ENCODE measurements at places on chromosomes 5 and 9.
A peak's percentile ranks its signal among the peaks of the same experiment; 100 is the strongest.

DNA sequence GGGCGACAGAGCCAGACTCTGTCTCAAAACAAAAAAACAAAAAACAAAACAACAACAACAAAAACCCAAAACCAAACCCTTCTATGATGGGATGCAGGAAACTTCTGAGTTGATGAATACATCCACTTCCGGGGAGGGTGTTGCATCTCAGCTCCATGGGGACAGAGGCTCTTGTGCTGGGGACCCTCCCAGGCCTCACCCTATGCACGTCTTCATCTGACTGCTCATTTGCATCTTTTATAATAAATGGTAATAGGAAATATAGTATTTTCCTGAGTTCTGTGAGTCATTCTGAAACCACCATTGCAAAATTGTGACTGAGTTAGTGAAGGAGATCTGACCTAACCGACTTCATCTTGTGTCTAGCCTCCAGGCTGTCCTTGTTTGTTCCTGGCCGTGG, 109.5 kb upstream of the SLC28A3 start:
- DNase-seq, result no peak

- DNase-seq, result no peak
These were observed 344.2 kb downstream of the TMEM161B start for GRCh38 chr5:87924436-87924835.

DNA sequence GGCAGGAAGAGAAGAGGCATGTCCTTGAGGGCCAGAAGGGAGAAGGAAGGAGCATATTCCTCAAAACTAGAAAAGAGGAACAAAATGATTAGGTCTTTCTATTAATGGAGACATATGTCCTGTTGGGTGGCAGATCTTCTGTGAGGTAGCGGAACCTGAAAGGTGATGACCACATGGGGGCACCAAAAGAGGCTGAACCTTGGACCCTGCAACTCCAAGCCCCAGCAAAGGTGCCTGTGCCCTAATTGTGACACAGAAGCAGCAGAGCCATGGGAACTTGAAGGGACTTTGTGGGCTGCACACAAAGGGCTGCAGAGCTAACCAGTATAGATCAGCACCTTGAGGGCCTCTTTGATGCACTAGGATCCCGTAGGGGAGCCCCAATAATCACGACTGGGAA, 158.0 kb downstream of the BAAT start:
- no peak for DNase-seq

GRCh38 chr5:128014578-128014977, 69.0 kb upstream of the SLC12A2 start:
- DNase-seq, result no peak

GRCh38 chr5:106417163-106417562, 1253.6 kb downstream of the EFNA5 start:
- DNase-seq, result no peak

- no peak for DNase-seq
These were observed 2.9 kb upstream of the NPDC1 start for GRCh38 chr9:137048655-137049543.

GRCh38 chr9:3873818-3874217, 348.0 kb upstream of the RFX3 start:
- DNase-seq, result no peak

DNA sequence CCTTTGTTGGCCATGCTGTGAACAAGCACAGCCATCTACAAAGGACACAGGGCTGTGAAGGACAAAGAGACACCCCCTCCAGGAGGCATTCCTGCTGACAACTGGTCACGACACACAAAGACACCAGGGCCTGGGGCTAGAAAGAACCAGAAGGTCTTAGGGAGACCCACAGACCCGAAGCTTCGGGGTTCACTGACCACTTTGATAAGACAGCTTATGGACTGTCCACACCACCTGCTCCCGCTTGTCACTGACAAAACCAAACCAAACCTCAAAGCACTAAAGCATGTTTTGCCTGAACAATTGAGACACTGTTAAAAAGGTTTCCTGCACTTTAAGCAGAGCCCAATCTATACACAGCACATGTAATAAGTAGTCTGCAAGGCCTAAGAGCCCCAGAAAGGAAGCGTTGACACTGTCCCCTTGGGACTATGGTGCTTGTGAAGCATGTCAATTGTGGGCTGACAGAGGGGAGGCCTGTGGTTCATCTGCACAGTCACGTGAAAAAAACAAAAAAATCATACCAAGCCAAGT, 185.0 kb downstream of the GAPVD1 start:
- DNase-seq, result peak; percentile 52

GRCh38 chr5:156800929-156801328, 49.2 kb upstream of the PPP1R2B start:
- no peak for DNase-seq

DNA sequence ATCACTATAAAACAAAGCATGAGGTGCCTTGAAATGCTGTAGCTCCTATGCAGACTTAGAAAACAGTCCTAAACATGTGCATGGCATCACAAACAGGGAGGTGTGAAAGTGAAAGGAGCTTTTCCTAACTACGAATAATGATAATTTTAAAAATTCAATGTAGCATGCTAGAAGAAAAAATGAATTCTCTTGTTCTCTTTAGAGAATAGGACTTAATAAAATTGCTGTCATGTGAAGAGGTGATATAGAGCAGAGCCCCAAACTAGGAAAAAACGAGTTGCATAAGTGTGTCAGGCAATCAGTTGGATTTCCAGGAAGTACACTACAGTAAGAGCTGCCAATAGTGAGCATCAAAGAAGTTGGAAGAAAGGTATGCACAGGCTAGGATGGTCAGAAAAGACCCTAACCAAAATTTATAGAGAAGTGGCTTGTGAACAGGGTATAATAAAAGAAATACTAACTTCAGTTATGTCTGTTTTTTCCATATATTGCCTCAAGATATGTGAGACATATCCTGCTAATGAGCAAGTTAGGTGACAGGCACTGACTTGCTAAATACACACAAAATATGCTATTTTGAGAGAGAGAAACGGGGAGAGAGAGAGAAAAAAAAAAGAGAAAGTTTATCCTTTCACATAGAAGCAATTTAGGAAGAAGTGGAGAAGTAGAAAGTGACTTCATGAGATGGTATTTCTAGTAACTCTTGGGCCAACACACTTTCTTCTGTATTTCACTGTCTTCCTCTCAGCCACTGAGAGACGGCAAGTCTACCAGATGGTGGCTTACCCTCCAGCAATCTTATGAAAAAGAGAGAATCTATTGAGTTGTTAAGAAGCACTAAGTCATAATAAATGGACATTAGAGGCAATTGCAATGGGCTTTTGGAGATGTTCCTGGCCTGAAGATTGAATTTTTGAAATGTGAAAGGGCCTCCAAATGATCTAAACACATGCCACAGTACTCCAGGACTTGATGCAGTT, 18.0 kb downstream of the ITGA2 start:
- DNase-seq, result no peak

DNA sequence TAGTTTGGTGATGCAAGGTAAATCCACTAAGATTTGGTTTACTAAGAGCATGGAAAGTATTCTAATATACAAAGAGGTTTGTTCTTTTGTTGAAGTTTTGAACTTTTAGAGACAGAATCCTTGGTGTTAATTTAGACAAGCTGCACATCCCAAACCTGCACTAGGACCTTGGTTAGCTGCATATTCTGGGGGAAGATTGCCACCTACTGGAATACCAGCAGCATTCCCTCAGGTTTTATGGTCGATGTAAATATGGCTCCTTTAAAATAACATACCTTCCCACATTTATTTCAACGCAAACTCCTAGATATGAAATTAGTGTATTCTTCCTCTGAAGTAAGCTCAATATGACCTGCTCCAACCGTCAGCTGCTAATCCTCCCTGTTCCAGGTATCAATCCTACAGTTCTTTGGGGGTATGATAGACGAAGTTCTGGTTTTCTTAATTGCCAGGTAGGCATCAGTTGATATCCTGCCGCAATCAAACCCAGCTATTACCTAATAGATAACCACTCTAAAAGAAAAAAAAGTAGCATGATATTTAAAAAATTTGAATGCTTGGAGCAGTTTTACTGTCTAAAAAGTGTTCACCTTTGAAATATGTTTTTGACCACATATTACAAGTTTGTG, 624.1 kb downstream of the ISL1 start:
- DNase-seq, result no peak

GRCh38 chr5:122978068-122978467, 58.5 kb downstream of the PPIC start:
- no peak for DNase-seq

DNA sequence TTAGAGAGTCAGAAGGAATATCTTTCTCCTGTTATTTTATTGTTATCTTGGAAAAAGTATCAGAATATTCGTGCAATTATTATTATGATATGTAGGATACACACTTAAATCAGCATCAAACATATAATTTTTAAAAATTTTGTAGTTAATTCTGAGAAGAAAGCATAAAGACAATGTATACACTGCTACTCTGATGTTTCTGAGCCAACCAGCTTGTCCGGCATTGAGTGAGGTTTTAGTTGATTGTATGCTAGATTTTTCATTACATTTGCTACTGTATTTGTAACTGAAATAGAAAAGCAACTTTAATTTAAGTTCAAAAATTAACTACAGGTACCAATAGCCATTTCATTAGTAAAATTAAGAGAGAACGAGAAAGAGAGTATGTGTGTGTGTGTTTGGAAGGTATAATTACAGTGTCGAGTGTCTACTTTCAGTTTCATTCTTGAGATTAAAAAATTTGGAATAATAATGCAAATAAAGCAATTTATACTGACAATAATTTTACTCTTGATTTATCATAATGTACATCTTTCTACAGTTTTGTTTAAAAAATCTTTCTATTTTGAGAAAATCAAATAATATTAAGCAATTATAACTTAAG, 160.4 kb upstream of the CDH12 start:
- no peak for DNase-seq

GRCh38 chr9:21927752-21928151, 66.4 kb downstream of the CDKN2A start:
- no peak for DNase-seq

GRCh38 chr9:128250839-128251731, 24.7 kb downstream of the GOLGA2 start:
- no peak for DNase-seq

DNA sequence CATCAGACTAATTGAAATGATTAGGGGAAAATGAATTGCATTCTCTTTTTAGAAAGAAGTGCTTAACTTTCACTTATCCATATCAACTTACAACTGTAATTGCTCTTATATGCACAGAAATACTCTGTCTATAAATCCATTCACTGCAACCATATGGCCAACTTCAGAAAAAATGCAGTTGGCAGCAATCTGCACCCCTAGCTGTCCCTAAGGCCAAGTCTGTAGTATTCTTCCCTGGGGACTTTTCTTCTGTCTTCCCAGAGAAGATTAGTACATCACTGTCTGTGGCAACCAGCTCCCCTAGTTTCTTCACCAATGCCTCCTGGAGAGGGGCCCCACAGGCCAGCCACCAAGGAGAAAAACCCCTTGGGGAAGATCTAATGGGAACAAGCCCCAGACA, 45.4 kb downstream of the ABCA1 start:
- no peak for DNase-seq

DNA sequence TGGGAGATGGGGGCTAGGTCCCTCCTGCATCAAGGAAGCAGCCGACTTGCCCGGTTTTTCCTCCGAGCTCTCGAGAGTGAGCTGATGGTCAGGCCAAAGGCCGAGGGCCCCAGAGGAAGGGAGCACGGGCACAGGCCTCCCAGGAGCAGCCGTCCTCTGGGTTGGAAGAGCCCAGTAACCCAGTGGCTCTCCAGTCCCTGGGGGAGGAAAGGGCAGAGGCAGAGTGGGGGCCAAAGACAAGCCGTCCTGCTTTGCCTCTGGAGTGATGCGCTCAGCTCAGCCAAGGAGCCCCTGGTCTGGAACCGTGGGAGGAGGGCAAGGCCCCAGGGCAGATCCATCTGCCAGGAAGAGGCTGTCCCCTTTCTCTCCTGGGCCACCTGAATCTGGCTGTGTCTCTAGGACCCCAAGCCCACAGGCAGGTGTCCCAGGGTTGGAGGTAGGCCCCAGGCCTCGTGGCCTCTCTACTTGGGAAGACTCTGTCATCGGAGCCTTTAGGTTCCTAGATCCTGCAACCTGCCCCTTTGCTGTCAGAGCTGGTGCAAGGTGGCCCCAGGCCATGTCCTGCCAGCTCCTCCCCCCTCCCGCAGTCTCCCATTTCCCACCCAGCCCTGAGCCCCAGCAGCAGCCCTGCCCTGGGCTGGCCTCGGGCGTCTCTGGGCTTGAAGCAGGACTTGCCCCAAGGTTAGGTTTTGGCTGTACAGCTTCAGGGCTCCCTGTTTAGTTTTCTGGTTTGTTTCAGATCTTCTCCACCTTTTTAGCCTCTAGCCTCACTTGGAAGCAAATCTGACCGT, 224.1 kb downstream of the CACNA1B start:
- DNase-seq, result peak; percentile 71

GRCh38 chr5:10725636-10726035, 35.4 kb downstream of the DAP start:
- no peak for DNase-seq

GRCh38 chr5:14925326-14925725, 53.7 kb upstream of the ANKH start:
- no peak for DNase-seq

DNA sequence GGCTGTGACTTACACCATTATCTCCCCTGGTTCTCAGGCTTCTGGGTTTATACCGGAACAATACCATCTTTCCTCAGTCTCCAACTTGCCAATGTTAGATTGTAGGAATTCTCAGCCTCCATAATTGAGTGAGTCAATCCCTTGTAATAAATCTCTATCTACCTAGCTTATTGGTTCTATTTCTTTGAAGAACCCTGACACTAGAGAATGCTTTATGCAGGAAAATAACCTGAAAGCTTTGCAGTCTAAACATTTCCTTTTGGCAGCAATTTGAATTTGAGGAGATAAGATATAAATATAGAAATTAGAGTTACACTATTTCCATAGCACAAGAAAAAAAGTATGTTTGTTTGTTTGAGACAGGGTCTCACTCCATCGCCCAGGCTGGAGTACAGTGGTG, 278.1 kb upstream of the CDH18 start:
- DNase-seq, result no peak

GRCh38 chr9:136551401-136552116, 5.7 kb upstream of the NOTCH1 start:
- DNase-seq, result no peak

DNA sequence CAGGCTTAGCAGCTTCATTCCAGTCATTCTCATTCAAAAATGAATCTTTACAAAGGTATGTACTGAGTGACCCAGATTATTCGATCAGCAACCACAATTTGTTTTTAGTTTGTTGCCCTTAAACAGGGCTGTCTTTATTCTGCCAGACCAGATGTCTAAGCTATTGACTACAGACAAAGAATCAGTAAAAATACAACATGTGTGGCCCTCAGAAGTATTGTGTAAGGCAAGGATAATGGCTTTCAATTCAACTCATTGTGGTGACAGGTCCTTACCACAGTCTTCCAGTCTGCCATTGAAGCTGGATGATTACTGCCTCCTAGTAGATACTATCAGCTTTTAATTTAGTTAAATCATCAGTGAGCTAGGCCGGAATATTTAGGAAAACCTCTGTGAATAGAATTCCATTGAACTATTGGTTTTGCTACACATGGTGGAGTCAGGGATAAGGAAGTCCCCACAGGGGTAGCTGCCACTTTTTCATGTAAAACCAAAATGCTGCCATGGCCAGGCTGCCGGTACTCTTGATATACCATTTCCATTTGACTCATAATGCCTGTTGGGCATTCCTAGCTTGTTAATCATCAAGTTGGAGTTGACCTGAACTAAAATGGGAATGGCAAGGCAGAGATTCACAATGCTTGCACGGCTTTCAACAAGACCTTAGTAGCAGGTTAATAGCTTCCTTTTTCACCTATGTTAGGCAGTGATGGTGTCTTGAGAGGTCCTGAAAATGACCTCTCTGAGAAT, 175.6 kb downstream of the MEF2C start:
- no peak for DNase-seq

Data from vagina (tissue), 2 donors.